ENCODE measurements at places on chromosomes 3 and 15.

- DNase-seq = no peak
These were observed 71.3 kb downstream of the MESD start for GRCh38 chr15:80918196-80918783.

- no peak for DNase-seq
These were observed 16.8 kb upstream of the CCNDBP1 start for GRCh38 chr15:43168192-43169107.

GRCh38 chr15:61613729-61614128 is 384.6 kb upstream of the RORA start:
- DNase-seq = no peak

DNA sequence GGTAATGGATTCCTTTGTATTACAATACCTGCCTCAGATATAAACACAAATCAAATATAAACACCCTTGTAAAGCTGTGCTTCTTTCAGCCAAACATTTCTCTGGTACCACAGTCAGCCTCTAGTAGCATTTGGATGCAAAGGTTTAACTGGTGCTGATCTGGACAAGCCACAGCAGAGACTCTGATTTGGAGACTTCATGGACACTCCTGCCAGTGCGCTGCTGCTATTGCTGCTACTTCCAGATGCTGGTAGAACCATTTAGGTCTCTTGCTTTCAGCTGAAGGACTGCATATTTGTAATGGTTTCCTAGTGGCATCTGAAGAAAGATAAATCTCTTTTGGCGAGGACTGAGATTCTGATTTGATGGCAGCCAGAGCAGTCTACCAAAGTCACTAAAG is 36.9 kb downstream of the NCK1 start:
- DNase-seq = no peak

- no peak for DNase-seq
These were observed 142.4 kb downstream of the ZPLD1 start for GRCh38 chr3:102577082-102577789.

GRCh38 chr15:31352911-31353811 is 26.5 kb downstream of the KLF13 start:
- no peak for DNase-seq

GRCh38 chr3:32597656-32598055 is 27.0 kb upstream of the DYNC1LI1 start:
- no peak for DNase-seq

DNA sequence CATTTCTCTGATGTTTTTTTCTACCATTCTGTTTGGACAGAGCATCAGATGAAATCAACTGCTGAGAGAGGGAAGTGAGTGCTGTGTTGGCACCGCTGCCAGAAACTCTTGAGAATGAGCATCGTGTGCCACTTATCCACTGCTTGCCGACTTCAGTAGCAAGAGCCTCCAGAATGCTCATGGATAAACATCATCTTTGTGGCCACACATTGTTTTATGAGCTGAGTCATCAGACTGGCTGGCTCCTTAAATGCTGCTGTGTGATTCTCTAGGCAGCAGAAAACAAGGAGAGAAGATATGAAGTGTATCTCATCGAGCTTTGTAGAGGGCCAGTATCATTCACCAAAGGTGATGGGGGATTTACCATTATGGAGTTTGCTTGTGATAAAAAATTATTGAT is 3.4 kb upstream of the DOCK3 start:
- no peak for DNase-seq

DNA sequence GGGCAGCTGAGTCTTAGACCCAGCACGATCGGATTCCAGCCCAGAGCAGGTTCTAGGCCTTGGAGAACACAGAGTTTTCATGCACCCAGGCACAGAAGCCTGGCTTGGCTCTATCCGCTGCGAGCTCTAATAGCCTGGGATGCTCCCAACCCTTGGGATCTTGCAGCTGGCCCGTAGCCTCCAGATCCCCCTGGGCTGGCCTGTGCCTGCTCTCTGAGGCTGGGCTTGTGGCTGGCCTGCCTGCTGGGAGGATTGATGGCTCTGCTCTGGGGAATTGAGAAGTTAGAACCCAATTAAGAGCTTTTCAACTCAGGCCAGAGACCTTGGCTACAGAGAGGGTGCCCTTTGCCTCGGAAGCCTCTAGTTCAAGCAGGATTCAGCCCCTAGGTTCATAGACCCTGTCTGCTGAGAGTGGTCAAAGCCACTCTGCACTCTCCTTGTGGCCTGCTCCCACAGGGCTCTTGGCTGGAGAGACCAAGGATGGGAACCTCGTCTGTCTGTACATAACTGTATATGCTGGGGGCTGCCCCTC is 64.4 kb downstream of the MAGEF1 start:
- no peak for DNase-seq

DNA sequence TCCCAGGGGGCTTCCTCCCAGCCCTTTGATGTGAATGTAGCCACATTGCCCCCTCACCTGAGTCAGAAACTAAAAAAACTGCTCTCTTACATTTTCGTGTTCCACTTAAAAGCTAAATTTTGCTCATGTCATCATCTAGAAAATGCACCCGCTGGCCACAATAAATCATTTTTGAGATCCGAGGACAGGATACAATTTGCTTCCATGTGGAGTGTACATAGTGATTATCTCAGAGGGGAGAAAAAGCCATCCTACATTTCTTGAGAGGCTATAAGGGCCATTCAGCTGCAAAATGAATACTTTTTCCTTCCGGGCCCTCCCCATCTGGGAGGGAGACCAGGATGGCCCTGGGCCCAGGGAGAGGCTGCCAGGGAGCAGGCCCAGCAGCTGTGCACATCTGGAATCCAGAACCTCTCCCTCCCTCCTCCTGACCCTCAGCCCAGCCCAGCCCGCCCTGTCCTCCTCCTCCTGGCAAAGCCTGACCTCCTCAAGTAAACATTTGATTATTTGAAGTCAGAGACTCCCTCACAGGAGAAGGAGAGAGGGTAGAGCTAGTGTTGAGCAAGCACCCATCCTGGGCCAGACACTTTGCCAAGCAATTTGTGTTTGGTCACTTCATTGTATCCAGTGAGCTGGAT is 59.1 kb downstream of the CORO2B start:
- DNase-seq = no peak

DNA sequence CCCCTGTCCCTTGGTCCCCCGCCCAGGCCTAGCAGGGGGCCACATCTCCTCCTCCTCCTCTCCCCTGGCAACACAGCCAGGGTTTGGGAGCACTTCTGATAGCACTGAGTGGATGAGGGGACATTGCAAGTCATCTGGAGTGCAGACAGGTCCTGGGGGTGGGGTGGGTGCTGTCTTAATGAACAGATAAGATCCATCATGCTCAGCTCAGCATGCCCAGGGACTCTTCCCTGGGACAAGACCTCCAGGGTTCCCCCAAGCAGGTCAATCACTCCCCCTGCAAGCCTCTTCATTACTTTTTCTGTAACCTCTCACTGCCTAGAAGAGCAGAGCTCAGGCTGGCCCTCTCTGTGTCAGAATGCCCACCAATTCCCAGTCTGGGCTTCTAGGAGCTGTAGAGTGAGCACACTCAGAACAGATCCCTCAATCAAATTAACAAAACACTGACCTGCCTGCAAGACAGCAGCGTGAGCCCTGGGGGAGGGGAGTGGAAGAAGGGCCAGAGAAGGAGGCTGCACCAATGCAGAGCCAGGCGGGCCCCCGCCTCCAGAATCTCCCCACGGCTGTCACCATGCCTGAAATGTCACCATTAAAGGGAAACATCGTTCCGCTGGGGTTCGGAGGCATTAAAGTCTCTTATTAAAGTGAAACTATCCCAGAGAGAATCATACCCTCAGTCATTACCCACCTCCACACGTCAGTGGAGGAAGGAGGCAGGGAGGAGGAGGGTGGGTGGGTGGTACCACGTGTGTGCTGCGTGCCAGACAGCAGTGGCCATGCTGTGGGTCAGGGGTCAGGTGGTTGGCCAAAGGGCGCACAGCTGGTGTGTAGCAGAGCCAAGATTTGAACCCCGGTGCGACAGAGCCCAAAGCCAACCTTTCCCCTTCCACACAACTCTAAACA is 114.7 kb upstream of the LINGO1 start:
- no peak for DNase-seq

- DNase-seq = peak; percentile 80
These were observed 377.1 kb upstream of the TBL1XR1 start for GRCh38 chr3:177574222-177574856.

- no peak for DNase-seq
These were observed 51.6 kb upstream of the FSIP1 start for GRCh38 chr15:39834256-39834655.

- no peak for DNase-seq
These were observed 378.3 kb downstream of the PDCD6IP start for GRCh38 chr3:34176723-34177122.

DNA sequence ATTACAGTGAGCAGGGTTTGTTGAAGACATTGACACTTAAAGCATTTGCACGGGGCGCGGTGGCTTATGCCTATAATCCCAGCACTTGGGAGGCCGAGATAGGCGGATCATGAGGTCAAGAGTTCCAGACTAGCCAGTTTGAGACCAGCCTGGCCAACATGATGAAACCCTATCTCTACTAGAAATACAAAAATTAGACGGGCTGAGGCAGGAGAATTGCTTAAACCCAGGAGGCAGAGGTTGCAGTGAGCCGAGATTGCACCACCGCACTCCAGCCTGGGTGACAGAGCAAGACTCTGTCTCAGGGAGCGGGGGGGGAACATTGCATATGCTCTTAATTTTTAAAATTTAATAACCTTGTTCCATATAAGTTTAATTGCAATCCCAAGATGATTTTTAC is 11.9 kb downstream of the STT3B start:
- DNase-seq = peak; percentile 56

DNA sequence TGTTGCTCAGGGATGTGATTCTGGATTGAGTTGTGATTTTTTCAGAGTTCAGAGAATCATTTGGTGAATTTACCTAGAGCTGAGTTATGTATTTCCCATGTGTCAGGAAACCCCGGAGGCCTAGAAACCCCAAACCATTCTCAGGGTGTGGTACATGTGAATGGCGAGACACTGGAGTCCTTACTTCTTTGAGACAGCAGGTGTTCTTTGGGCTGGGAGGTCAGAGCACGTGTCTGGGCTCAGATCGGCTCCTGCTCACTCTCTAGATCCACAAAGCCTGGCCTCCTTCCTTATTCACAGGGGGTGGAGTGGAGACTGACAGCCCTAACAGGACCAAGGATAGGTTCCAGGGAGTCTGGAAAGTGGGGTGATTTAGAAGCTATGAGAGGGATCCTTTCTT is 145.8 kb downstream of the CHDH start:
- no peak for DNase-seq

DNA sequence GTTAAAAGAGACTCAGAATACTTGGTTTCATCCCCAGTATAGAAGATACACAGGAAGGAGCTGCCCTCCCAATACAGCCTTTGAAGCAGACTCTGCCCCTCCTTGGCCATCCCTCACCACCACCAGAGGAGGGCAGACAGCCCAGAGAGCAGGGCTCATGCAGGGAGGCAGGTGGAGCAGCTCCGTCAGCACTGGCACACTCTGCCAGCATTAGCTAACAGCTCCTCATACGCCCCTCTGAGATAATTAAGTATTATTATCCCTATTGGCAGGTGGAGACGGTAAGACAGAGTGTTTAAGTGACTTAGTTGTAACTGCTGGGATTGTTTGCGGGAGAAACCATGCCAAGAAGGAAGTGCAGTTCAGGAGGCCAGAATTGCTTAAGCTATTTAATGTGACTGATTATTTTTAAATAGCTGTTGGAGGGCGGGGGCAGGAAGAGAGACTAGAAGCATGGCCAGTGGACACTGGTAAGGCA is 434.0 kb downstream of the EPHB1 start:
- no peak for DNase-seq

DNA sequence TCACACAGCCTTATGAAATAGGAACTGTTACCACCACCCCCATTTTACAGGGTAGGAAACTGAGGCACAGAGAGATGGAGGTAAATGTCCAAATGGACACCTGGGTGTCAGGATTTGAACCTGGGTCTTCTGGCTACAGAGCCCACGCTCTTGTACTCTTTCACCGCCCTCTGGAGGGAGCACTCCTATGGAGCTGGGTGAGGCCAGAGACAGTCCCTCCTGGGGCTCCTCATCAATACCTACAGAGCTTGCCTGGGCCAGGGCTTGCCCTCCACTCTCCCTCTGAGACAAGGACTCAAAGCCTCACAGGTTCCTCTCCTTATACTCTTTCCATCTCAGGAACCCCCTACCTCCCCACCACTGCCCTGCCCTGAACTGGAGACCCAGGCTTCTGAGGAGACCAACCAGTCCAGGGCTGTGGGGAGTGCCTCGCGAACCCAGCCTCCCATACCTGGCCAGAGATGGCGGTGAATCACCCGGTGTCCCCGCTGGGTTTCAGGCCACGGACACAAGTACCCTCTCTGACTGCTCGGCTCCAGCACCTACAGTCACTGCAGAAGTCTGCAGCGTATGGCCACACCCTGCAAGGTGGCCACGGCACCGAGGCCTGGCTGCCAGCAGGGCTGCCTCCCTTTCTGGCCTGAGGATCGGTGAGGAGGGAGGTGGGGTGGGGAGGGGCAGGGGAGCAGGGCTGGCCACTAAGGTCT is 22.1 kb upstream of the ATP2B2 start:
- no peak for DNase-seq

GRCh38 chr15:59170295-59171066 is 36.2 kb upstream of the LDHAL6B start:
- DNase-seq = no peak

- no peak for DNase-seq
These were observed 249.5 kb upstream of the AZI2 start for GRCh38 chr3:28598165-28598564.

DNA sequence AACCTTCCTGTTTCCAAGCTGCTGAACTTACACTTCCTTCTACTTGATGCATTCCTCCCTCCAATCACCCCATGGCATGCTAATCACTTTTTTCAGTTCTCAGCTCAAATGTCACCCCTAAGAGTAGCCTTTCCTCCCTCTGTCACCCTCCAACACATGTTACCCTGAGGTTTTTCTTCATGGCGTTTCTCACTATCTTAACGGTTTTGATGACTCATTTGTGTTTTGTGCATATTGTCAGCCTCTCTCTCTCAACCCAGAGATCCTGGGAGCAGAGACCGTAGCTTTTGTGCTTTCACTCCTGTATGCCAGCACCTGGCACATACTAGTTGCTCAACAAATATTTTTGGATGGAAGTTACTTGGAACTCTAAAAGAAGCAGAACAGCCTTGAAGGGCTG is 24.5 kb downstream of the LRRC3B start:
- no peak for DNase-seq

- DNase-seq = no peak
These were observed 281.3 kb downstream of the UBE2E2 start for GRCh38 chr3:23484386-23484785.

DNA sequence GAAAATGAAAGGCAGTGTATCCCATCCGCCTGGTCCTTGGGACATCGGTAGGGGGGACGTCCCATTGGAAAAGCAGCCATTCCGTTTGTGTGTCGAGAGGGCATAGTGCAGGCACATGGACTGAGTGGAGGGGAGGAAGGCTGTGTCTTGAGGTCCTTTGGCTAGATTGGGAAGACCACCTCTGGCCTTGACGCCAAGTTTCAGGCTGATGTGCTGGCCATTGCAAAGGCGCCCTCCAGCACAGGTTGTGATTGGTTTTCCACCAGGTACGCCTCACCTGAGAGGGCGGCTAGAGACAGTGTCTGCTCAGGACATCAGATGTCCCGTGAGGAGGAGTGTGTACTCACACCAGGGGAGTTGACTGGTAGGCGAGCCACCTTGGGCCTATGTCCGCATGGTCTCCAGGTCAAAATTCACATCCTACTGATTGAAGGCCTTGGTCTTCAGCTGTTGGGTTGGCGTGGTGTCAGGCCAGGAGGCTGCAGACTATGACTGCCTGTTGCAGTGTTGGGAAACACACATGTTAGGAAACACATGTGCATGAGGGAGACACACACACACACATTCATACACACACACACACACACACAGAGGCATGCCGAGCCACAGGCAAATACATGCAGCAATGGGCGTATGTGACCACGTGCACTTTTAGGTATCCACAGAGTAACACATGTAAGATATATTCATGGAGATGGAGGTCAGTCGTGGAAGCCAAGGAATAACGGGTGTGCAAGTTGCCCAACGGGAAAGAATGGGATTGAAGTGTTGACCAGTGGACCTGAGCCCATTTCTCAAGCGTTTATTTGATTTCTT is 98.4 kb downstream of the SNRPN start:
- DNase-seq = no peak
